ENCODE measurements at places on chromosomes 16 and 17.
A peak's percentile ranks its signal among the peaks of the same experiment; 100 is the strongest.

DNA sequence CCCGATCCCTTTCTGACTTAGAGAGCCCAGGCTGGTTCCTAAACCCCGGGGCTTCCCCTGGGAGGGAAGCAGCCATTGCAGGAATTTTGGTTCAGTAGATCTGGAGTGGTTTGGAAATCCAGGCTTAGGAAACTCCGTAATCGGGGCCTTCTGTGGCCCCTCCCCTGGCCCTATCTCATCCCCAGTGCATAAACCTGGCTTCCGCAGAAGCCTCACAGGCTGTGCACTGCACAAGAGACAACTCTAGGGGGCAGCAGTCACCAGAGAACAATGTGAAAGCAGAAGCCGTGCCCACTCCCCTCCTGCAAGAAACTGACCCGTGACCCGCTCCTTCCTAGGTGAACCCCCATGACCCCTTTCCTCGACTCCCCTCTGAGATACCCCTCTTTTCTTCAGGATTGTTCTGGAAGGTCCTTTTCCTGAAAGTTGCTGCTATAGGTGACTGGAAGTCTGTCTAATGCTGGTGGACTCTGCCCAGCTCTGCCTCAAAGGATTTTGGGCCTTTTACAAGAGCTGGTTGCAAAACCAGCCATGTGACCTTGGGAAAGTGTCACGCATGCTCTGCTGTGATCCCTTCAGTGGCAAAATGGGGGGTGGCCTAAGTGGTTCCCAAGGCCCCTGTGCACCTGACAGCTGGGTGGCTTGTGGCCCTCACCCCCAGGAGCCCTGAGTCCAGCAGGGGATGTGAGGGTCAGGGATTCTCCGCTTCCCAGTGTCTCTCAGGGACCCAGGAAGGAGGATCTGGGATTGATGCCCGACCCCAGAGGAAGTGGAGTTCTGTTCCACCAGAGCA is 14.4 kb downstream of the GUCY2D start:
- peak; percentile 49 for DNase-seq

DNA sequence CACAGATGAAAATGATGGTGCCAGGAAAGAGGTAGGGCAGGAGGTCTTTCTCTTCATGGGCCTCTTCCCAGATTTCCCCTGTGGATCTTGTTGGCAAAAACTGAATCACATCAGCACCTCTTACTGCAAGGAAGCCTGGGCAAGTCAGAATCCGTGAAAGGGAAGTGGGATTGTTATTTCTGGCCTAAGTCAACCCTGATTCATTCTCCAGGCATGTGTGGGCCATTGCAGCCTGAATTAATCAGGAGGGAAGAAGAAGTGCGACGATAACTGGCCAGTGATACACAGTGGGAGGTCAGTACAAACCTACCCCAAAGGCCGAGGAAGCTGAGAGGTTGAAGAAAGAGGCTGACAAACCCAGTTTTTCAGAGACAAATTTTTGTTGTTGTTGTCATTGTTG is 17.9 kb upstream of the NSMCE1 start:
- DNase-seq = peak; percentile 94

DNA sequence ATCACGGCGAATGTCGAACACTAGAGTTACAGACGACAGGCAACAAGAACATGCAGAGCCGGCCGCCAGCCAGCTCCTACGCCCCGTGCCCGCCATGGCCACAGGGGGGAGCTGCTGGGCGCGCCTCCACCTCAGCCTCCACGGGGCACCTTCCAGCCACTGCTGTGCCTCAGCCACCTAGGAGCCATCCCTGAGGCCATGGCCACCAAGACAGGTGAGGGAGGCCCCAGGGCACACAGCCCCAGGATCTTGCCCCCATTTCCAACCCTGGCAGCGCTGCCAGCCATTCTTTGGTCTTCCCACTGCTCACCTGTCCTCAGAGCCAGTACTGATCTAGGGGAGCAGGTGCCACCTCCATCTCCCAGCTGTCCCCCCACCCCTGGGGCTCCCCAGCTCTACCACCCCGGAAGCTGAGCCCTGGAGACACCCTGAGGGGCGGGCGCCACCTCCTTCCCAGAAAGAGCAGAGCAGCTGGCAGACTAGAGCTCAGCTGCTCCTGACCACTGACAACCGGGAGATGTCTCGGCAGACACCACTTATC is 11.8 kb downstream of the GNPTG start:
- peak; percentile 51 for DNase-seq

GRCh38 chr16:5918567-5919130 is 821.1 kb upstream of the EEF2KMT start:
- DNase-seq = no peak

GRCh38 chr17:48491527-48492273 is 39.1 kb downstream of the HOXB1 start:
- DNase-seq = no peak

DNA sequence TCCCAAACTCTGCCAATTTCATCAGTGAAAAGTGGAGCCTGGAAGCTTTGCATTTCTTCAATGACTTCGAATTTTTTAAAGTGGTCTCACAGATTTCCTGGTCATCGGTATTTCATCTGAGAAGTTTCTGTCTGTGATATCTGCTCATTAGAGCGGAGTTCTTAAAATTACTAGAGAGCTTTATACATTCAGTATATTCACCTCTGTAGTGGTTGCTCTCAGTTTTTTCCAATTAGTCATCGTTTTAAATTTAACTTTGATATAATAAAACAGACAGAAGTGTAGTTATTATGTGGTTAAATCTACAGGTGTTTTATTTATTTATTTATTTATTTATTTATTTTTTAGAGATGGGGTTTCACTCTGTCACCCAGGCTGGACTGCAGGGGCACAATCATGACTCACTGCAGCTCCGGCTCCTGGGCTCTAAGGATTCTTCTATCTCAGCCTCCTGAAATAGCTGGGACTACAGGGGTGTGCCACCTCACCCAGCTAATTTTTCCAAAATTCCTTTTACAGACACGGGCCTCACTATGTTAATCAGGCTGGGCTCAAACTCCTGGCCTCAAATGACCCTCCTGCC is 16.0 kb downstream of the ARHGAP17 start:
- DNase-seq = no peak

Data from choroid plexus epithelial cell (primary cell).